Lower lobe of right lung (tissue), 2 donors: ENCODE measurements at places on chromosomes 6 and 20. TPM values are rescaled to one million over a fixed set of nuclear protein-coding genes. Genes with fewer than 3 reads are reported as not detected.

DNA sequence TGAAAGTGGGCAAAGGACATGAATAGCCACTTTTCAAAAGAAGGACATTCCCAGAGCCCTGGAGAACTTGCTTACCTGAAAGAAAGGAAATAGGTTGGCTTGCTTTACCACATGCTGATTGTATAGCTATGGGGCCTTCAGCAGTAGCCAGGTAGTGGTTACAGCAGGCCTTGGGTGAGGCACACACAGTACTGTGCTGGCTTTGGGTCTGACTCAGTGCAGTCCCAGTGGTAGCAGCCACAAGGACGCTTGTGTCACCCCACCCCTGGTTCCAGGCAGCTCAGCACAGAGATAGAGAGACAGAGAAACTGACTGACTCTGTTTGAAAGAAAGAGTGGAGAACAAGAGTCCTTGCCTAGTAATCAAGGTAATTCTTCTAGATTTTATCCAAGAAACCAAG is 201.0 kb upstream of the EYS start:
- DNase-seq = no peak

GRCh38 chr6:46254331-46254730 is 83.6 kb upstream of the ENPP5 start:
- DNase-seq = no peak

Gene MYB
- 6.1 TPM for total RNA-seq

Gene HCRTR2
- not detected for total RNA-seq

DNA sequence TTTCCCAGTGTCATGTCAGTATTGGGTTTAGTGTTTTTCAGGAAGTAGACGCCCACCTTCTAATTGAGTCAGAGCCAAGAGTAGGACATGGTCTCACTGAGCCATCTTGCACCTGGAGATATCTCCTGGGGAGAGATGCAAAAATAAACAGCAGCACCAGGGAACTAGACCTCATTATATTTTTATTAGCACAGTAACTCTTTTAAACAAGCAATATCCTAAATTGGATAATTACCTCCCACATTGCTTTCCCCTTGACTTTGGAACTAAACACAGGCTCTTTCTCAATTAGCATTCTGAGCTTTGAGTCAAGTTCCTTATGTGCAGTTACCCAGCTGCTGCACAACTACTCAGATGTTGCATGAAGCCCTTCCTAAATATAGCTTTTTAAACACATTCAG is 175.4 kb downstream of the IBTK start:
- DNase-seq = no peak

- DNase-seq = no peak
Measured at GRCh38 chr6:95551678-95552324, 25.5 kb upstream of the MANEA start.

- DNase-seq = no peak
Measured at GRCh38 chr20:3847429-3847940, 851 bp downstream of the MAVS start.

- DNase-seq = peak; percentile 30
Measured at GRCh38 chr6:37493661-37493995, 6.1 kb downstream of the CCDC167 start.

GRCh38 chr6:37354526-37355384 is 972 bp downstream of the RNF8 start:
- peak; percentile 59 for DNase-seq

DNA sequence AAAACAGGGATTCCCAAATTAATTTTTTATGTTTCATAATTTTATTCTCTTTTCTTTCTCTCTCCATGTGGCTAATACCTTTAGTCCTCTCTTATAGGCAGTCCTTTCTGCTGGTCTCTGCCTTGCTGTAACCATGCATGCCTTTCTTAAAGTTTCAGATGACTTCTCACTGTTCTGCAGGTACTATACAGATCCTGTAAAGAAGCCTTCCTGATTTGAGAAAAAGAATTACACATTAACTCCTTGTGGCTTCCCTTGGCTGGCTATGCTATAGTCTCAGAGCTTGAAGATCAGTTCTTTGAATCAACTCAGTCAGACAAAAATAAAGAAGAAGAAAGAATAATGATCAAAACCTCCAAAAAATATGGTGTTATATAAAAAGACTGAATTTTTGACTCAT is 7.3 kb upstream of the GPR63 start:
- no peak for DNase-seq

DNA sequence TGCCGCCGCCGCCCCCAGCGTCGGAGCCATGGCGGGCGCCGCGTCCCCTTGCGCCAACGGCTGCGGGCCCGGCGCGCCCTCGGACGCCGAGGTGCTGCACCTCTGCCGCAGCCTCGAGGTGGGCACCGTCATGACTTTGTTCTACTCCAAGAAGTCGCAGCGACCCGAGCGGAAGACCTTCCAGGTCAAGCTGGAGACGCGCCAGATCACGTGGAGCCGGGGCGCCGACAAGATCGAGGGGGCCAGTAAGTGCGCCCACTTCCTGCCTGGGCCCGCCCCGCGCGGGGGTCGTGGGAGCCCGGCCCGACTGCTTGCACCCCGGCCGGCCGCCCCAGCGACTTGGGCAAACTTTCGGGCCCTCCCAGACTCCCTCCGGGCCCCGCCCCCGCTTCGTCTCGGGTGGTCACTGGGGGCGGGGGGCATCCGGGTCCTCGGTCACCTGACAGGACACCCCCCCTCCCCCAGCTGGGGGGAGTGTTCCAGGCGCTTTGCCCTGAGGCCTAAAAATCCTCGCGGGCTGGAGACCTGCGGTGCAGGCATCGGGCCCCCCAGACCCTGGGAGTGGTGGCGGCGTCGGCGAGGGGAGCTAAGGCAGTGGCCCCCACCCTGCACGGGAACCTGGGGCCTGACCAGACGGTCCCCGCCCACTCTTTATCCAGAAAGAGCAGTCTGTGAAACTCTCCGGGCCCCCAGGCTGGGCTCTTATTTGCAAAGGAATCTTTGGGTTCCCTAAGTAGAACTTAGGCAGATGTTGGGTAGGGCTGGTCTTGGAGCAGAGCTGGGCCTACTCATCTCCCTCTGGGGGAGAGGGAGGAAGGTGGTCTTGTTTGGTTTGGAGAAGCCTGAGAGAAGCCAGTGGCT is 501 bp downstream of the PLCG1 start:
- peak; percentile 80 for DNase-seq

- no peak for DNase-seq
Measured at GRCh38 chr6:128361378-128361777, 159.0 kb downstream of the PTPRK start.

GRCh38 chr6:7591770-7592169 is 1.8 kb downstream of the SNRNP48 start:
- DNase-seq = no peak

DNA sequence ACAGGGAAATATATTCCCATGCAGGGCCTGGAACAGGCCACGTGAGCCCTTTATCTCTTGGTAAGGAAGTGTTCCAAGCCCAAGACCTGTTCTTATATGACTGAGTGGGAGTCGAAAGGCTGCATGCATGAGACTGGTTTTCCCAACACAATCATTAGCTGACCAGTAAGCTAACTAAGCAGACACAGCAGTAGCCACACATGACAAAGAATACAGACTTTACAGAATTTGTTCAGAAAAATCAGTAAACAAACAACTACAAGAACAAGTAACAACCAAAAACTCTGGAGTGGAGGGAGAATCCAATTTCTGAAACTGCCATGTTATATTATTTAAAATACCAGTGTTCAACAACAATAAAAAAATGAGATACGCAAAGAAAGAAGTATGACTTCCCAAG is 16.7 kb downstream of the BPIFA1 start:
- DNase-seq = no peak

GRCh38 chr6:161292145-161292544 is 18.3 kb upstream of the AGPAT4 start:
- no peak for DNase-seq

Gene PPARD
- total RNA-seq = 30.2 TPM

DNA sequence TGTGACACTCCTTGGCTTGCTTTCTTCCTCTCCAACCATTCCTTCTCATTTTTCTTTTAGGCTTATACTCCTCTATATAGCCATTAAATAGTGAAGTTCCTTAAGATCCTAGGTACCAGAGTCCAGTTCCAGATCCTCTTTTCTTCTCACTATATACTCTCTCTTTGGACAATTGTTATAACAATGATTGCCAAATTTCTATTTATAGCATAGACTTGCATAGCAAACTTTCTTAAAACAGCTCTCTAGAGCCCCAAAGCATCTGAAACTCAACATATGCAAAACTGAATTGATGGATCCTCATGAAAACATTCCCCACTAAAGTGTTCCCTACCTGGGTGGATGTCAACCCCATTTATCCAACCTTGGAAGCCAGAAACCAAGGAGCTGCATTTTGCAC is 13.4 kb downstream of the PHIP start:
- no peak for DNase-seq

- DNase-seq = no peak
Measured at GRCh38 chr6:126100386-126100785, 114.0 kb downstream of the TRMT11 start.

DNA sequence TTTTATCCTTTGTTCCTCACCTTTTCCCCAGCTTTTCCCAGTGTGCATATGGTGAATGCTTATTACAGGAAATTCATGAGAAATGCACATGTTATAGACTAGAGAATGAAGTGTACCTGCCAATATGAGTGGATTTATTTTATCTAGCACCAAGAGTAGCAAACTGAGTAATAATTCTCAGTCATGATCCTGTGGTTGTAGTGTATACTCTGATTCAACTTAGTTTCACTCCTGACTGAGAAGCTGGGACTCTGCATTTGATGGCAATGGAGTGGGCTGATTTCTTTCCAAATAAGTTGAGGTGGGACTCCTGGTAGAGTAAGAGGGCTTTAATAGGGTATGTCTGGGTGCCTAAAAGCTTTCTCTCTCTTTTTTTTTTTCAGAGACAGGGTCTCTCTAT is 4.0 kb downstream of the ABT1 start:
- DNase-seq = no peak

- DNase-seq = peak; percentile 48
Measured at GRCh38 chr6:107488875-107489635, 862 bp upstream of the SOBP start.

Gene SLC17A1
- total RNA-seq = not detected

Gene OTOR
- not detected for total RNA-seq

- no peak for DNase-seq
Measured at GRCh38 chr6:48978016-48978415, 485.0 kb downstream of the MMUT start.

DNA sequence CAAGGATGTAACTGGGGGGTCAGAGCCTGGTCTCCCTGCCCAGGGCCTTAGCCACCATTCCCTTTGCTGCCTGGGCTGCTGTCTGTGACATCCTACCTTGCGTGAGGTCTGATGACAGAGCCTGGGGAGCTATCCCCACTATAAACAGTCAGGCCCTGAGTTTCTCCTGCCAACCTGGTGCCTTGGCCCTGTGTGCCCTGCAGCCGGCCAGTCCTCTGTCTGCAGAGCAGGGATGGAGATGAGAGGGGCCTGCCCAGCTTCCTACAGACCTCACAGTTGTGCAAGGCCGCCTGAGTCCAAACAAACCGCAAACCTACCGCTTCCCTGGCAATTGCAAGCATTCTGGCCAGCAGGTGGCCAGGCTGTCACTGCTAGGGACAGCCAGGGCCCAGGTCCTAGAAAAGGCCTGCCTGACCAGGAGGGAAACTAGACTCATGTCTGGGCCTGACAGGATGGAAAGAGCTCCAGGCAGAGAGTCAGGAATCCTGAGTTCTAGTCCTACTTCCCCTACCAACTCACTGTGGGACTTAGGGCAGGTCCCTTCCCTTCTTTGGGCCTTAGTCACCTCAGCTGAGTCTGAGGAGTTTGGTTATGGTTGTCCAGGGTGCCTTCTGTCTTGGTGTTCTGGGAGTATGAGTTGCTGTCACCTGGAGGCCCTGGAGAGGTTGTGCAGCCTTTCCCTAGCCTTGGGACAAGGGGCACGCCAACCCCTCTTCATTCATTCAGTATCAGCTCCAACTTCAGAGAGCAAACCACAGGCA is 86.2 kb downstream of the VEGFA start:
- DNase-seq = peak; percentile 68

GRCh38 chr6:10098756-10099528 is 315.9 kb downstream of the TFAP2A start:
- DNase-seq = peak; percentile 51

DNA sequence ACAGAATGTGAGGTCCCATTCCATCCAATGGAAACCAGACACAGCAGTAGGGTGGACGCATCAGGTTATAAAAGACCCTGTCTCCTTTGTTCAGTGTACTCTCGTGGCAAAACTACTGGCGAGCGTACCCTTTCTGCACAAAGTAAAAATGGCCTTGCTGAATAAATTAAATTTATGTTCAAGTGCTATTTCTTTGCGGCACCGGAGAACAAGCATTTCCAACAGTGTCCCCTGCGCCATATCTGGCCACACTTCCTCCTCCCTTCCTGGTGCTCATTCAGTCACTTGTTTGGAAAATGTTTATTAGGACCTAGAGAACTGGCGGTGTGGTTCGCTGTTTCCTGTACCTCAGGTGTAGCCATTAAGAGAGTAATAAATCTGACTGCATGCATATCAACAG is 46.9 kb upstream of the DACT2 start:
- DNase-seq = no peak
